ENCODE measurements at places on chromosomes 11 and 22.

- ATAC-seq = no peak
Observed at GRCh38 chr11:58600510-58600909, 21.6 kb downstream of the ZFP91 start.

DNA sequence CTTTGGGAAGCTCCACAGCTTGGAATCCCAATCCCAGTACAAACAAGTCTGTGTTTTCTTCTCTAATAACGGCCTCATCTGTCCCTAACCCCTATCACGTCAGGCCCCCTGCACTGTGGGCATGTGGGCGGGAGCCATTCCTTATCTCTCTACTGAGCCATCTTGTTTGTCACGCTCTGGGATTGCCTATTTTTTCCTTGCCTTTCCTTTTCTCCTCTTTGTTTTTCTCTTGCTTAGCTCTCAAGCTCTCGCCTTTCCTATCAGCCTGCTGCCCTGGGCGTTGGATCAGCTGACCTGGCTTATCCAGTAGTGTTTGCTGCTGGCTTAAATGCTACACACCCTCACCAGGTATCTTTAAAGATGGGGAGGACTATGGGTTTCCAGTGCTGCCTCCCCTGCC lies 35.8 kb downstream of the ARHGAP1 start:
- no peak for ATAC-seq

DNA sequence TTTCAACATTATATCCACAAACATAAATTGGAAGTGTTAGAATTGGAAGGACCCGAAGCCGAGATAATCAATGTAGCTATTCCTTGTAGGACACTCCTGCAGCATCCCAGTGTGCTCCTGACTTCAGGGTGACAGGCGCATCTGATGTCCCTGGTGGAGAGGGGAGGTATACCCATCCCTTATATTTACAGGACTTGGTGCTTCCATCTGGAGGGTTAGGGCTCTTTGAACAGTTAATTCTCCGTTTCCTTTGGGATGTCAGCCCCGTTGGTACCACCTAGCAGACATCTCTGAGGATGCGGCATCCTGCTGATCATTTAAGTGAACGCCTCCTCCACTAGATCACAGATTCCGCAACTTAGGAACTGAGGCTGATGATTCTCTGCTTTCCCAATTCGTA lies 451.3 kb downstream of the OPCML start:
- ATAC-seq = no peak

DNA sequence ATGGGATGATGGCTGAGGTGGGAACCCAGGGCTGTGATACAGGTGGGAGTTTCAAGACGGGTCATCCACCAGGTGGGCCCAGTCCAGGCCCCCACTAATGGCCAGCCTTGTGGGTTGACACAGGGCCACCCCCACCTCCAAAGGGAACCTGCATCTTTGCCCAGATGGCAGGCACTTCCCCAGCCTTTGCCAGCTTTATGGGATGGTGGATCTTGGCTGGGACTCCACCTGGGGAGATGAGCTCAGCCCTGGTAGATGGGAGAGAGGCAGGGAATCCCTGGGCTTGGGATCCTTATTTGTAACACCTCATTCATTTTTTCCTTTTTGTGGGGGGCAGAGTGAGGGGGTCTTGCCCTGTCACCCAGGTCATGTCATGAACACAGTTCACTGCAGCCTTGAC lies 33.4 kb downstream of the CD82 start:
- ATAC-seq = no peak

DNA sequence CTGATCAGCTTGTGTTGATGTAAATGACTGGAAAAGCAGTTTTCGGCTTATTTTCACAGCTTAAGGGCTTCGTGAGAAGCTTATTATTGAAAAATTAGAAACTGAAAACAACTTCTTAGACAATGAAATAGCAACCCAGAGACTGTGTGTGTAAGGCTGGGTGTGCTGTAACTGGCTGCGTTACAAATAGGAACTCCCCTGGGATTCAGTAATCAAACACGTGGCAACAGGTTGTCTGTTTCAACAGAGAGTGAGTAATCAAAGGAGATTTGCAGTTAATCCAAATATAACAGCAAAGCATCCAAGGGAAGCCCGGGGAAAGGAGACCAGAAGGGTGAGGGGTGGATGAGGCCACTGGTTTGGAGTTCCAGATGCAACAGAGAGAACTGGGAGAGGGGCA lies 19.2 kb downstream of the NTM start:
- peak; percentile 96 for ATAC-seq

DNA sequence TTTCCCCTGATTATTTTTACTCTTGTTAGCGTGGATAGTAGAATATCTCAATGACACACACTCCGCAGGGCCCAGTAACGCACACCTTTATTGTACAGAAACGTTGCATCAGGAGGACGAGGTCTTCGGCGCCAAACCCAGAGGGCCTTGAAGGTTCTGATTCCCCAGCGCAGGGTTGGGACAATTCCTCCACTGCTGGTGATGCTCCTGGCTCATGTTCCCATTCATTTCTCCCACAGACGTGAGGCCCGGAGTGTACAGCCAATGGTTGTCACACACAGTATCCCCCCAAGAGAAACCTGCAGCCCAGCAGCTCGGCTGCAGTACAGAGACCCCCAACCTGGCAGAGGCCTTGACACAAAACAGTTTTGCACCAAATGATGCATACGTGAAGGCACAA lies 6.1 kb upstream of the ANO1 start:
- ATAC-seq = no peak

GRCh38 chr22:30402028-30402765 lies 5.4 kb downstream of the SEC14L2 start:
- no peak for ATAC-seq

DNA sequence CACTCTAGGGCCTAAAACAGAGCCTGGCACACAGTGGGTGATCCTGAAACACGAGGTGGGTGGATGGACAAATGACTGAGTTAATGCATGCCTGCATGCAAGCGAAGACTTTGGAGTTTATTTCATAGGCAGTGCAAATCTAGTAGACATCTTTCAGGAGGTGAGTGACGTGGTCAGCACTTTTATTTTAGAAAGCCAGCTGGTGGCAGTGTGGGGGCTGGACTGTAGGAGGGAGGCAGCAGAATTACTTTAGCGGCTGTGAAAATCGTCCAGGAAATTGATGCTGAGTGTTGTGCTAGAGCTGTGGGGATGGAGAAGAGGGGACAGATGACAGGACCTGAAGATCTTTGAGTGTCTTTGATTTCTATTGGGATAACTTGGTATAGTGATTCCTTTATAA lies 47.1 kb downstream of the BMAL1 start:
- no peak for ATAC-seq

DNA sequence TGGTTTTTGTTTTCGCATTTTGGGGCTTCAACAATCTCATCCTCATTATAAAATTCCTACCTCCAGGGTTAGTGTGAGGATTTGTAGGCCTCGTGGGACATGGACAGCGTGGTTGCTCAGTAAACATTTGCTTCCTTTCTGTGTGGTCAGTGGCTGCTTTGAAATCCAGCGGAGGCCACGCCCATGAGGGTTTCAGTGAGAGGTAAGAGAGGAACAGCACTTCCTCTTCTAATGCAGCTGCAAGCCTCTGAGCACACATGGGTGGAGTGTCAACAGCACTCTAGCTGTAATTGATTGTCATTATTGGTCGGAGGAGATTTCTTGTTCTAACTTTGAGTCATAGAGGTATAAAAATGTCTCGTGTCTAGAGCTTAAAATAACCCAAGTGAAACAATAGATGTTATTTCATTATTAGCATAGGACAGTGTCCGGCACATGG lies 6.0 kb upstream of the ARHGAP42 start:
- peak; percentile 89 for ATAC-seq

DNA sequence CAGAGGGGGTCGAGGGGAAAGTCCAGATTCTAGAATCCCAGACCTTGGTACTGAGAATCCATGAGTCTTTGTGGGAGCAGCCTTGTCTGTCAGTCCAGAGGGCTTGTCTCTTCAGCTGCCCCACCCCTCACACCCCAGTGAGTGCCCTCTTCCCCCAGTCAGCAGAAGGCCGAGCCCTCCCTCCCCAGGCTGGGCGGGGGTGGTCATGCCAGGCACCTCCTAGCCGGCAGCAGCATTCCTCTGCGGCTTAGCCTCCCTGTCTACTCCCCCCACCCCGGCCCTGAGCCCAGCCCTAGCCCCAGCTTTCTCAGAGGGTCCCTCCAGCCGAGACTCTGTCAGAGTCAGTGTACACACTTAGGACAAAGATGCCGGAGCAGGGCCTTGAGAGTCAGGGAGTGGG lies 4.6 kb downstream of the SOX10 start:
- ATAC-seq = no peak

DNA sequence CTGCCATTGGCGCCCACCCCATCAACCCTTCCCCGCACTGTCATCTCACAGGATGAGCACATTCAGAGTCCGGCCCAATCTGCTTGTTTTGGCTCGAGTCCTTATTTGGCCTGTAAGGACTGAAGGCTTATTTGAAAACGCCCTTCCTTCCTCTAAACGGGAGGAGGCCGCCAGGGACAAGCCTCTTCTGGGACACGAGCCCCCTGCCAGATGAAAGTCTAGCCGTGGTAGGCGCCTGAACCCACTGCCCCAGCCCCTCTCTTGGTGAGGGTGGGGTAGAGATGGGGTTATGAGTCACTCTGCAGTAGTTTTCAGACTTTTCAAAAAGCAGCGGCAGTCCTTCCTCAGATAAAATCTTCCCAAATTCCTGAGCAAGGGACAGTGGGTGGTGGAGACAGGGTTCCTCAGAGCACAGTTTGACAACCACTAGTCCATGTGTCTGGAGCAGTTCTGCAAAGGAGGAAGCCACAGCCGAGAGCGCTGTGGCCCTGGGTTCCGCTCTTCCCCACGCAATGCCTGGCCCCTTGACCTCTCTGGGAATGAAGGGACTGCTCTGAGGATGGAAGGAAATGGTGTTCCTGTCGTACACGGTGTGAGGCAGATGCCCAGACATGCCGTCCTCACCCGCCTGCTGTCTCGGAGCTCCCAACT lies 57.0 kb downstream of the MYH9 start:
- no peak for ATAC-seq

DNA sequence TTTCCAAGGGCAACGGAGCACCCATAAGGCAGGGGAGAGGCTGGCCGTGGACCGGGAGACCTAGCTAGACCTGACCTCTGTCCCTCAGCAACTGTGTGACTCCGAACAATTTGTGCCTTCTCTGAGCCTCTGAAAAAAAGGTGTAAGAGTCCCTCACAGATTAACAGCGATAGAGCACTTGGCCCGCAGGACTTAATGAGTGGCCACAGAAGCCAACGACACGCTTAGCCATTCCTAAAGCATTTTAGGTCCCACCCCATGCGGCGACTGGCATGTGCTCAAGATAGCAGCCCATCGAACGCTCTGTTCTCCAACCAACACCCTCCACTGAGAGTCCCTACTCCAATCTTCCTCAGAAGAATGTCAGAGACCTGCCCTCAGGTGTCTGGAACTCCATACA lies 1.5 kb downstream of the SULT4A1 start:
- ATAC-seq = no peak

DNA sequence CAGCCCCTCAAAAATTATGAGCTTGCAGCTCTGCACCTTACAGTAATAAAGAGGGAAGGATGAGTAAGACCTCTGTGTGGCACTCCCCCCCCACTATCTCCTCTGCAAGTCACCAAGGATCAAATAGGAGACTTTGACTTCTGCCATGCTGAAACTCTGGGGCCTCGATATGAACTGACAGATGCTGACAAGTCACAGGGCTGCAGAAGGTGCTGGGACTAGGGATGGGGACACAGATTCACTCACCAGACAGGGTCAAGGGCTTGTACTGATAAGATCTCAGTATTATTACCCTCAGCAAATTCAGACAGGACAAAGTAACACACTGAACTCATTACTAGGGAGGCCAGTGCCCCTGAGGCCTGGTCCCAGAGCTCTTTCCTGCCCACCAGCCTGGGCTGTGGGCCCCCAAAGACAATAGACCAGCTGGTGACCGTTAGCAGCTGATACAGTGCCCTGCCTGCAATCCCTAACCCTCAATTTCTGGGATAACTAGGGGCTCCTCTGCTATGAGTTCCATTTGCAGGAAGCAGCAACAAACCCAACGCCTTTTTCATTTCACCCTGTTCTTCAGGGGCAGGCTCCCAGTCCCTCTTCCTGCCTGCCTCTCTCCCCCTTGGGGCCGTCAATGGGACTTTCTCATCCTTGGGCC lies 20.1 kb downstream of the TMPRSS13 start:
- ATAC-seq = no peak

DNA sequence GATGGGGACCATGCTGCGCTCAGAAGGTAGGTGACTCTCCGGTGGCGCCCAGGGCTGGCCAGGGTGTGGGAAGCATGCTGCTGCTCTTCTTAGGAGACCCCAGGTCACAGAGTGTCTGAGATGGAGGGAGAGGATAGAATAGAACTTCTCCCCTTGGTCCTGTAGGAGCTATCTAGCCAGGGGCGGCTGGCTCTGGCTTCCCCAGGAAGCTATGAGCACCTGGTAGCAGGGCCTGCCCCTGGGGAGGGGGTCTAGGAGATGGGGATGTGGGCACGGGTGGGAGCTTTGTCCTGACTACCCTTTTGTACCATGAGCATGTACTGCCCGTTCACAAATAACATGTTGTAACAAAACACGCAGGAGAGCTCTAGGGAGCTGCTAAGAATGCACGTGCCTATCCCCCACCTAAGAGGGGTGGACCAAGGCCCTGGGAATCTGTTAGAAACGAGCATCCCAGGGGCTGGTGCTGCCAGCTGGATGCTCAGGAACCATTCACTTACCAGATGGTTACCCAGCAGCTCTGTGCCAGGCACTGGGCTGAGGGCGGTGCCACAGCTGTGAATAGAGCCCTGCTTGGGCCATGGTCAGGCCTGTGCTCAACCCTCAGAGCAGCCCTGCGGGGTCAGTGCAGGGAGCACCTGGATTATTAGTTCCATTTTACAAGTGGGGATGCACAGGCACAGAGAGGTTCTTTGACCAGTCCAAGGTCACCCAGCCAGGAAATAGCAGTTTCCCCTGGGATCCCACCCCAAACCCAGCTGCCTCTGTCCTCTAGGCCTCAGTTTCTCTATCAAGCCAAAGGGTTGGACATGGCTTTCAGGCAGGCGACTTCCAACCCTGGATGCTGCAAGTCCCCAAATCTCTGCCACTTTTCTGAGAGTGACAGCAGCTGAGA lies 2.2 kb downstream of the SLC39A13 start:
- no peak for ATAC-seq

- ATAC-seq = no peak
Observed at GRCh38 chr11:86070142-86071056, 1.5 kb upstream of the PICALM start.

DNA sequence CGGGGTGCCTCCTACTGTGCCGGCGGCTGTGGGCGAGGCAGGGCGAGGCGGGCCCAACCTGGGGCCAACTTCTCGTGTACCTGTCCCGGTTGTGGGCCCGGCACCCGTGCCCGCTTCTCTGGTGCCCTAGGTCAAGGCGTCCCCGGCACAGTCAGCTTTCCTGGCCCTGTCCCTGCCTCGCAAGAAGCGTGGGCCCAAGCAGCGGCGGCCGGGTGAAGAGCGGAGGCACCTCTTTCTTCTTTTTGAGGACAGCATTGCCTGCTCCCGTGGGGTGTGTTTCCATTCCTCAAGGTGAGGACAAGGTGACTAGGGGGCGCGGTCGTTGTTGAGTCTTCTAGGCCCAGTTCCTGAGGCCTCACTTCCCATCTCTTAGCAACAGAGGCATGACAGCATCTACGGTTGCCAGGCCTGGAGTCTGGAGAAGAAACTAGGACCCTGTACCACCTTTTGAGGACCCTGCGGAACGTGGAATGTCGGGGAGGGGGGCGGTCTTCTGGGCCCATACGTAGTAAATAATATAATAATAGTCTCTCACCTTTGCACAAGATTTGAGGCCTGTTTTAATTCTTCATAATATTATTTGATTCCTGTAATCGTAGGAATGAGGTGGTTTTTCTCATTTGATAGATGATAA lies 418 bp downstream of the ACO2 start:
- peak; percentile 46 for ATAC-seq
